Right cardiac atrium (tissue), 5 donors: ENCODE measurements at places on chromosomes 16 and 17. TPM values are rescaled to one million over a fixed set of nuclear protein-coding genes. Genes with fewer than 3 reads are reported as not detected.
A peak's percentile ranks its signal among the peaks of the same experiment; 100 is the strongest.

DNA sequence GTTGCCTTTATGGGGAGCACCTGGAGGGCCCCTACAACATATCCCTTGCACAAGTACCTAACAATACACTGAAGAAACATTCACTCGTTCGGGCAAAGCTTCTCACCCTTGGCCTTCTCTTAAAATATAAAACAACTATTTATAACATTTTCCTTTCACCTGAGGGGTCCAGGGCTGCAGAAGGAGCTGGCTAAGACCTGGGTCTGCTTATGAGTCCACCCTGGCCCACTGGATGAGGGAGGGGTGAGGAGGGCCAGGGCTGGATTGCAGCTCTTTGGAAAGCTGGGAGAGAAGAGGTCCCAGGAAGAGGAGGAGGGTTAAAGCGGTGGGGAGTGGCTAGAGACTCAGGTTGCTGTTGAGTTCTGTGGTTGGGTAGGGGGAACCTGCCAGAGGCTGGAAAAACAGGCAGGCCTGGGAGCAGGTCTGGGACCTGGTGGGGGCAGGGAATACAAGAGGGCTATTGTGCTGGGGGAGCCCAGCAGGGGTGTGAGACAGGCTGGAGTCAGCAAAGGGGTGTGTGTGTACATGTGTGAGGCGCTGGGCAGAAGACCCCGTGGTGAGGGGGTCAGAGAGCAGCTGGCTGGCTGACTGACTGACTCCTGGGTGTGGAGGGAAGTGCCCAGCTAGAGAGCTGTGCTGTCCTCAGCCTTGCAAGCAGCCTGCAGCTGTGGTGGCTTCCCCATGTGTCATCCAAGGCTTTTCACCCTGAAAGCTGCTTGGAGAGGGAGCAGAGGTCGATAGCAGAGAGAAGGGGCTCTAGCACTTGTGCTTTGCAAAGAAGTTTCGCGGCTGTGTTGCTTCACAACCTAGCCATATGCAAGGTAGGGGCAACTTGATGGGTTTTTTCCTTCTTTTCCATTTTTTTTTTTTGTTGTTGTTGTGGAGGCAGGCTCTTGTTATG, 10.2 kb upstream of the MRC2 start:
- DNase-seq = no peak

DNA sequence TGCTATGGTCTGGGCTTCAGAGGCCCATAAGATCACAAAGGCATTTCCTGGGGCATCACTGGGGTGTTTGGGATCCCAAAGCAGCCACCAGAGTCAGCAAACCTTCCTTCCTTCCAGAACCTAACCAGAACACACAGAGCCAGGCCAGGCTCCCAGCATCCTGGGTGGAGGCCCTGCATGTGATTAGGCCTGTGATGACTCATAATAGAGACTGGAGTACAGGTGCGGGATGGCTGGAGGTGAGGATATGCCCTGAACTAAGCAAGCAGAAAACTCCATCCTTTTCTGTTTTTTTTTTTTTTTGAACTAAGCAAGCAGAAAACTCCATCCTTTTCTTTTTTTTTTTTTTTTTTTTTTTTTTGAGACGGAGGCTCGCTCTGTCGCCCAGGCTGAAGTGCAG, 17.7 kb upstream of the GFOD2 start:
- no peak for DNase-seq

GRCh38 chr16:57413301-57413730, 8.7 kb downstream of the CCL17 start:
- no peak for DNase-seq

DNA sequence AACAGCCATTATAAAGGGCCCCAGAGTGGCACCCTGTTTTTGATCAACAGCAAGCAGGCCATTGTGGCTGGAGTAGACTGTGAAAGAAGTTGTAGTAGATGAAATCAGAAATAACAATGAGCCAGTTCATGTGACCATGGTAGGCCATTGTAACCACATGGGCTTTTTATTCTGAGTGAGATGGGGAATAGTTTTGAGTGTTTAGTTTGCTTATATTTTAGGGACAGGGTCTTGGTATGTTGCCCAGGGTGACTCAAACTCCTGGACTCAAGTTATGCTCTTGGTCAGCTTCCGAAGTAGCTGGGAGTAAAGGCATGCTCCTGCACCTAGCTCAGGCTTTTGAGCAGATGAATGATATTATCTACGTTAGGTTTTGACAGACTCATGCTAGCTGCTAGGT, 12.0 kb downstream of the CBFB start:
- DNase-seq = no peak

GRCh38 chr17:14741491-14741890, 440.6 kb downstream of the HS3ST3B1 start:
- no peak for DNase-seq

DNA sequence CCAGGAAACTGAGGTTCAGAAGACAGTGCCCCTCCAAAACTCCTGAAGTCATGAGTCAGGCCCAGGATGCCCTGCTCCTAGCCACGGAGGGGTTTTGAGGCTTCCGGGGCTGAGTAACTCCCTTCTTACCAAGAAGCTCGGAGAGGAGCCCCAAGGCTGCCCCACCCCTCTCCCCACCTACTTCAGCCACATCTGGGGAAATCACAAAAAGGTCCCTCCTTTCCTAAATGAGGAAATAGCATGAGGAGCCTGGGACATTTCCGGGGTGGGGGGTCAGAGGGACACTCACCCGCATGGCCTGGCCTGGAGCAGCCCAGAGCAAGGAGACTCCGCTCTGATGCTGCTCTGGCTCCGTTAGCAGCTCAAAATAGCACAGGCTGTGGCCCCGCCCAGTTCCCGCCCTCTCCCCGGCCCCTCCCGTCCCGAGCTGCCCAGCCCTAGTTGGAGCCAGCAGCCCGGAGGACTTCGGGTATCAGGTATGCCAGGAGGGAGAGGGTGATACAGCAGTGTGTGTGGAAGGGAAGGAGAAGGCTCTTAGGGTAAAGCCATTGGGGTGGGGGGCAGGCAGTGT, 40.1 kb downstream of the MYO18A start:
- DNase-seq = peak; percentile 95

- no peak for DNase-seq
Observed at GRCh38 chr16:50478773-50479149, 69.4 kb upstream of the NKD1 start.

GRCh38 chr17:46141645-46142044, 51.6 kb downstream of the KANSL1 start:
- DNase-seq = no peak

DNA sequence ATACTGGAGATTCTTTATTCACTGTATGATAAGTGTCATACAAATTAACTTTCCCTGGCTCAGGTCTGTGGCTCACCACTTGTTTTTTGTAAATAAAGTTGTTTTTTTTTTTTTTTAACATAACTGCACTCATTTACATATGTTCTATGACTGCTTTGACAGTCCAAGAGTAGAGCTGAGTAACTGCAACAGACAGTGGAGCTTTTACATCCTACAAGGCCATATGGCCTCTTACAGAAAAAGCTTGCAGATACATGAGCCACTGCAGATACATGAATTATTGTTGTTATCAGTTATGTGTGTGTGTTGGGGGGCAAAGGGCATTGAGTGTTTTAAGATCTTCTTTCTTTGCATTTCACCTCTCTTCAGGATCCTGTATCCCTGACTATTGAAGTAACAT, 311.7 kb downstream of the BCAS3 start:
- no peak for DNase-seq

The NHLRC4 gene
- 0.51 TPM for total RNA-seq

The HS3ST2 gene
- 0.24 TPM for total RNA-seq

The TRIM72 gene
- total RNA-seq = 0.31 TPM

The DEXI gene
- 126 TPM for total RNA-seq

The WSCD1 gene
- 8.0 TPM for total RNA-seq

The MYH8 gene
- not detected for total RNA-seq

The KIF19 gene
- total RNA-seq = 0.25 TPM
